Aorta (tissue), 5 donors: ENCODE measurements at places on chromosomes 2 and 18. TPM values are rescaled to one million over a fixed set of nuclear protein-coding genes. Genes with fewer than 3 reads are reported as not detected.

DNA sequence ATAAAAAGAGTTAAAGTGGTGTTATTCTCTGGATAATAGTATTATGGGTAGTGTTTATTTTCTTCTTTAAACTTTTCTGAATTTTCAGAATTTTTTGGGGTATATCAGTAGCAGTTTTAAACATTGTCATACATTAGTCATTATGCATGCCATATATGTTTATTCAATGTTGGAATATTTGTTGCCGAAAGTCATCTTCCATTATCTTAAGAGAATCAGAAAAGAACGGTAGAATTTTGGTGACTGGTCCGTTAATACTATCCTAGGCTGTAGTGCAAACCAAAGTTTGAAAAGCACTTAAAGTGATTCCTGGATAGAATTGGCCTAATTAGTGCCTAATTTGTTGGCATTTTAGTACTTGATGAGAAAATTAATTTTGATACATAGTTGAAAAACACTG, 244.1 kb downstream of the PHLPP1 start:
- DNase-seq = no peak

GRCh38 chr2:133166031-133166430, 402.2 kb downstream of the NCKAP5 start:
- DNase-seq = no peak

GRCh38 chr18:61955644-61956043, 62.8 kb upstream of the RNF152 start:
- DNase-seq = no peak

DNA sequence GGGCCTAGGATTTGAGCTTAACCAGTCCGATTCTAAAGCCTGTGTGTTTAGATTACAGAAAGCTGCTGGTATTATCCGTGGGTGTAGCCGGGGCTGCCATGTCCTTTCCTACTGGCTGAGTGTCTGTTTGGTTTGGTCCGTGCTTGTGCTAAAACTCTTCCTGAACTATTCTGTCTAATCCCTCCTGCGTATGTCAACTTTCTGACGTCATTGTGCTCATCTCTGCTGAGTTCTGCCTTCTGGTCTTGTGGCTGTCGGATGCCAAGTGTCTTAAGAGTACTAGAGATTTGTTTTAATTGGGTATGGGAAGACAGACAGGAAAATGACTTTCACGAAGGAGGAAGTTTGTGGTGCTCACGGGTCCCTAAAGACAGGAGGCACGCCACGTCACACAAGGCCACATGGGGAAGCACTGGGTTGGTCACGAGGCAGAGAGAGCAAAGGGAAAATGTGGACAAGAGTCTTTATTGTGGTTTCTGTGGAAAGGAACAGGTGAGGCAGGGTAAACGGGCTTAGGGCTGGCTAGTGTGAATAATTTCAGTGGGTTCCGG, 31.8 kb upstream of the NTSR2 start:
- DNase-seq = peak; percentile 62

- DNase-seq = no peak
These were observed 58.9 kb downstream of the SH3RF3 start for GRCh38 chr2:109187711-109188495.

GRCh38 chr2:47872941-47873340, 33.4 kb downstream of the FBXO11 start:
- DNase-seq = no peak

CRYBA2 gene
- not detected for total RNA-seq

- no peak for DNase-seq
These were observed 388.6 kb upstream of the NRXN1 start for GRCh38 chr2:51420511-51420910.

DNA sequence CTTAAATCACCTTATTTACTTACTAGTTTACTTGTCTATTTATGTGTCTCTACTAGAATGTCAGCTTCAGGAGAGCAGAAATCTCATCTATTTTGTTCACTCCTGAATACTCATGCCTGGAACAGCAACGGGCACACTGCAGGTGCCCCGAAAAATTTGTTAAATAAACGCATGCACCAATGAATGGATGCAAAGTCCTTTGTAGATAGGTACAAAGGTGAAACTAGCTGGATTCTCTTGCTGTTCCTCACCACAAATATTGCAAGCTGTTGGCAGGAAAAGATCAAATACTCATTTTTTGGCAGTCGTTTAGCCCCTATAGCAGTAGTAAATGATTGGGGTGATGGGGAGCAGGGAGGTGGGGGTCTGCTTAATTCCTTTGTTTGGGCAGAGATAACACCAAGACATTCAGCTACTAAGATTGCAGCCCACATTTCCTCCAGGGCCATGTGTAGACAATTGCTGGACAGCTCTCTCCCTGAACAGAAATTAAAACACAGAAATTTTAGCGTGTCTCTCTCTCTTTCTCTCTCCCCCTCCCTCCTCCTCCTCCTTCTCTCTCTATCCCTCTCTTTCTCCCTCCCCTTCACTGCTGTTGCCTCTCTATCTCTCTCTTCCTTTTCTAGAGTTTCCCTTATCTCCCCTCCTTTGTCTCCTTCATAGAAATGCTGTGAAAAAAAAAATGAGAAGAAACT, 5.4 kb downstream of the MARCHF4 start:
- no peak for DNase-seq

FMNL2 gene
- total RNA-seq = 55.1 TPM

GRCh38 chr2:132760405-132760804, 90.4 kb upstream of the LYPD1 start:
- no peak for DNase-seq

GRCh38 chr2:178761759-178762371, 45.4 kb downstream of the TTN start:
- no peak for DNase-seq

GRCh38 chr2:27798486-27798885, 27.0 kb downstream of the MRPL33 start:
- DNase-seq = peak; percentile 54

DNA sequence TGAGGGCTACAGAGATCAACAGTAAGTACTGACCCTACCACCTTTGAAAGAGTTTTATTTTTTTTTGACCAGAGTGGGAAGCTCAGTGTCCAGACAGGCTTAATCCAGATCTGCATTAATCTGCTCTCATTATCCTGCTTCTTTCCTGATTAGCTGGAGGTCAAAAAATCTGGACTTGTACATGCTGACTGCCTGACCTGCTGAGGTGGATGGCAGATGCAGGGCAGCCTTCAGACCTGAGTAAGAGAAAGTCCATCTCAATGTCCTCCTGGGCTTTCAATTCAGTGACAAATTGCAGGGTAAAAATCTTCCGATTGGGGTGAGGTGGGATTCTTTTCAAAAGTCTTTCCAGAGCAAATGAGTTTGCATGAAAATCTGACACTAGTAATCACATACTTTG, 998.8 kb upstream of the PIK3C3 start:
- DNase-seq = no peak

- no peak for DNase-seq
These were observed 49.9 kb downstream of the TCF7L1 start for GRCh38 chr2:85183076-85183475.

HNMT gene
- 35.8 TPM for total RNA-seq

DNA sequence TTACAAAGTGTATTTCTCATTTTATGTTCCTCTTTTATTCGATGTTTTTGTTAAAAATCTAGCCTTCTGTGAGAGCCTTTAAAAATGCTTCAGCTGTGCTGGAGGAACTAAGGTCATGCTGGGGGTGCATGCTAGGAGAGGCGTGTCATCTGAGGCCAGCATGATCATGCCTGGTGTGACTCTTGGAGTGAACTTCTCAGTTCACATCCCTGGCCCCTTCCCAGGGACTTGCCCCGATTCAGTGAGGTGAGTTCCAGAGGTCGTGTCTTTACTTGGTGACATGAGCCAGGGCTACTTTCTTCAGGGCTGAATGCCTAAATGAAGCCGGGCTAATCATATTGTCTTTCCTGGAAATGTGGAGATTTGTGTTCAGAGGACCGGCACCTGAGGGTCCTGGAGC, 264.9 kb downstream of the MREG start:
- no peak for DNase-seq

GRCh38 chr2:109497463-109497862, 116.3 kb downstream of the SEPTIN10 start:
- no peak for DNase-seq

- DNase-seq = no peak
These were observed 111.9 kb downstream of the MRO start for GRCh38 chr18:50707855-50708469.

MPP4 gene
- 1.0 TPM for total RNA-seq

DNA sequence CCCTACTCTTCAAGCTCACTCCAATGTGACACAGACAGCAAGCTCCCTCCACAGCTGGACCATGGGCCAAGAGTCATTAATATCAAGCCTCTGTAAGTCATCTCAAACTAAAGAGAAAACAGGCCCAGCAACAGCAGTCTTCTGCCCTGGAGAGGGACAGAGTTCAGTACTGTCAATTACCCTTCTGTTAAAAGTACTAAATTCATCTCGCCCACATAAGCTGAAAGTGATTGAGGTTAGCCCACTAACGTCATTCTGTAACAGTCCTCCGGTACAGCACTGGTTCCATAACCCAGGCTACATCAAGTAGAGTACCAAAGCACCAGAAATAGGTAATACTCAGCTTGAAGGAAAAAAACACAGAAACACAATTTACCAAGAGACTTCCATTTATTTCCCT, 25.9 kb downstream of the THADA start:
- DNase-seq = no peak

REG1B gene
- 4.9 TPM for total RNA-seq

- DNase-seq = no peak
These were observed 143.1 kb downstream of the KCTD1 start for GRCh38 chr18:26405190-26405801.

DNA sequence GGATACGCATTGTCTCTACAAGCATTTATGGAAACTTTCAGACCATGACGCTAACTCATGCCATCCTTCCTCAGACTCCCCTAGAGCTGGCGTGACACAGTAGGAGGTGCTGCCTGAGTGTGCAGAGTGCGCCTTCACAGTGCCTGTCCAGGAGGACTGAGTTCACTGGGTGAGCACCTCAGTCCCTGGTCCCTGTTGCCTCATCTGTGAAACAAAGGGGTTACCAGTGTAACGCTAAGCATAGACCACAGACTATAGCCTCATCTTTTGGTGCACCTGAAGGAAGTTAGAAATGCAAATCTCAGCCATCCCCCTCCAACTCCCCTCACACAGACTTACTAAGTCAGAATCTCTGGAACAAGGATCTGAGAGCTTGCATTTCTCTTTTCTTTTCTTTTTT, 142.8 kb downstream of the TMEM17 start:
- no peak for DNase-seq

GRCh38 chr2:68734688-68735525, at the start of gene ARHGAP25:
TSS of gene ARHGAP25 (plus strand) at chr2:68734811. CDS start at chr2:68735200, 389 bp downstream.
- no peak for DNase-seq

GRCh38 chr2:204012072-204012653, 75.6 kb downstream of the ICOS start:
- no peak for DNase-seq

DNA sequence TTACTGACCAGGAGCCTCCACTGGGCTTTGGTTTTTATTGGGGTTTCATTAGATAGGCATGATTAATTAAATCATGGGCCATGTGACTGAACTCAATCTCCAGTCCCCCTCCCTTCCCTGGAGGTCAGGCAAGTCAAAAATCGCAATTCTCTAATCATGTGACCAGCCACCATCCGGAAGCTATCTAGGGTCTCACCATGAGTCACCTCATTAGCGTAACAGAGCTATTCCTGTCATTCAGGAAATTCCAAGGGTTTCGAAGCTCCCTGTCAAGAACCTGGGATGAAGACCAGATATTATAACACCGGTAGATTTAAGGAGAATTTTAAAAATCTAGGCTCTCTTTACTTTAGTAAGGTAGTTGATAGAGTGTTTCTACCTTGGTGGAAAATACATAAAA, 180.3 kb upstream of the TCF4 start:
- no peak for DNase-seq

DNA sequence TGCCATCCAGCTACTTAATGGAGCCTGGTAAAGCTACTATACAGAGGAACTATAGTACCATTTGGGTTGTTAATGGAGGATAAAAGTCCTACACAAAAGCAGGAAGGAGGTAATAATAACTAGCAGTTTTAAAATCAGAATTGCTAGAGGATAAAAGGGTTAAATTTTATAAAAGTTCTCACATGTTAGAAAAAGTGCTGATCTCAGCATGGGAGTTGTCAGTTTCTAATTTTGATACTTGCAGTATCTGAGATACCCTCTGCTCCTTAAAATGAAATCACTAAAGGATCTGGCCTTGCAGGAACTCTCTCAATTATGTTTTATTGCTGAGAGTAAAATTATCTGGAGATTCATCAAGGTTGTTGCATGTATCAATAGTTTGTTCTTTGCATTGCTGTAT, 272.2 kb upstream of the GYPC start:
- no peak for DNase-seq

- no peak for DNase-seq
These were observed 57.6 kb upstream of the ZNF519 start for GRCh38 chr18:14189858-14190257.

- DNase-seq = no peak
These were observed 87.1 kb upstream of the DNAJC10 start for GRCh38 chr2:182628916-182629315.

GRCh38 chr18:12963069-12963468, 15.3 kb downstream of the SEH1L start:
- DNase-seq = no peak

DNA sequence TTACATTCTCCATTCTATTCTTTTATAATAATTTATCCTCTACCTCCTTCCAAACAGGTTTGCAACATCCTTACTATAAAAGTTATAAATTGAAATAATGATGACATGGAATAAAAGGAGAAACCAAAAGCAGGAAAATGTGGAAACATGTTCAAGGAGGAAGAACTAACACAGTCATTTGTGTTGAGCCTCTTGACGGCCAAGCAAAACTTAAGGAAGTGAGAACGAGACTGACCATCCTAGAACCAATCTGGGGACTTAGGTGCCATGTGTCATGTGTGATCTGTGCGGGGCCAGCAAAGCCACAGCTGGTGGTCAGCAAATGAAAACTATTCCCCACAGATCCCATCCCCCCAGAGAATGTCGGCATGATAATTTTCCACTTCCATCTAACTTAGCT, 25.6 kb upstream of the FAM124B start:
- no peak for DNase-seq

GRCh38 chr18:69257861-69258458, 142.7 kb upstream of the DOK6 start:
- DNase-seq = no peak

SAG gene
- total RNA-seq = not detected

DNA sequence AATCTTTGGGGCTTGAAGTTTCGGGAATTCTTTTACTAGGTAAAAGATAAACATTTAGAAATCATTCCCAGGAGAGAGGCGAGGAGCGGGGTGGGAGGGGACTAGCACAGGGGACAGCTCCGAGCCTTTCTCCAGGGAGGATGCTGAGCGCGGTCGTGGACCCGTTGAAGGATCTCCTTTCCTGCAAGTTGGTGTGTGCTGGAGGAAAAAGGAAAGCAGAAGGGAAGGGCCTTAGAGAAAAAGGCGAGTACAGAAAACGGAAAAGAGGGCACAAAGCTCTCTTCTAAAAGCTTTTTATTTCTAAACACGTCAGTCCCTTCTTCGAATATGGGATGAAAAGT, 640 bp downstream of the SLC39A6 start:
- no peak for DNase-seq
